ENCODE measurements at places on chromosomes 3 and 15.

GRCh38 chr15:40240619-40241221, 1.9 kb downstream of the PAK6 start:
- DNase-seq, result no peak

DNA sequence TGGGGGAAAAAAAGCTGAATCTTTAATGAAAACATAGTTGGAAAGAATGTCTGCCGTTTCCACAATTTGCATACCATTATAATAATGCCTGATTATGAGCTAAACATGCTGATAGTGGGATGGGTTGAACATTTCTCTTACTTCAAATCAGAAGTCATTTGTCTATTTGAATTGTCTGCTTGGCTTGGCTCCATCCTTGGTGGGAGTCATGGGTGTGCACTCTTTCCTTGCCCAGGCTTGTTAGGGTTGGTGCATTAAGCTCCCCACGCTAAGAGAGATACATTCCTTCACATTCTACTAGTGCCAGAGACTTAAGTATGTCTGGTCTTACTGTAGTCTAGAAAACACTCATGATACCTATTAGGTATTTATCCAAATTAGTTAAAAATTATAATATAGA, 121.4 kb upstream of the RARB start:
- DNase-seq, result no peak

- DNase-seq, result no peak
These were observed 880 bp upstream of the CHRNA7 start for GRCh38 chr15:32029409-32029861.

DNA sequence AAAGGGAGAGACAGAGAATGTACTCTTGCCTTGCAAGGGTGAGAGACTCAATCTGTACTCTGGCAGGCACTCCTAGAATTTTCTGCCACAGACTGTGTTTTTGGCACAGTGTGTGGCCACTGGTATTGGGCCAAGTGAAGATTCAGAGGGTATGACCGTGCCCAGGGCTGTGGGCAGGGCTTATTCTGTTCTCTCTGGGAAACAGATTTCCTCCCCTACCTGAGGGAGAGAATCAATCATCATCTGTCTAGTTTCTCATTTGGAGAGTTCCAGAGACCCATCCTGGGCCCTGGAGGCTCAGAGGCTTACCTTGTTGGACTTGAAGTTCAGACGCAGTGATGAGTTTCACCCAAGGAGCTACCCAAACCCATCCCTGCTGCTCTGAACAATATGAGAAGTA, 28.2 kb downstream of the CSTA start:
- no peak for DNase-seq

GRCh38 chr15:91950631-91951329, 97.3 kb downstream of the SLCO3A1 start:
- no peak for DNase-seq

- DNase-seq, result no peak
These were observed at the start of gene FAM131A for GRCh38 chr3:184337399-184337714. TSS of gene FAM131A (plus strand) at chr3:184337600. CDS start at chr3:184337631, 31 bp downstream.

- DNase-seq, result peak; percentile 42
These were observed 183.5 kb upstream of the EOMES start for GRCh38 chr3:27905625-27906024.

- DNase-seq, result no peak
These were observed 40.5 kb upstream of the SMAD6 start for GRCh38 chr15:66661432-66662096.

DNA sequence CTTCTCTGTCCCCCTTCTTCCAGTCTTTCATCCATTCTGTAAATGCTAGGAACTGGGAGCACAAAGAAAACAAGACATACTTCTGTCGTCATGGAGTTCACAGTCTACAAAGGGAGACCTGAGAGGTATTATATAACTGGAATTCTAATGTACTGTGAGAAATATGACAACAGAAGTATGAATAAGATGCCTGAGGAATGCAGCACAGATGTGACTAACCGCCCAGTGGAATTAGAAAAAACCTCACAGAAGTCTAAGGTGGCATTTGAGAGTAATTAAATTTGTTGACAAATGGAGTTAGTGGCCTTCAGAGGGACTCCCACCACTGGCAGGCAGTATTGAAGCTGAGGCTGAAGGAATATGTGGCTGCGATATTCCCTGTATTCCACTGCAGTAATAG, 168.5 kb upstream of the FAM3D start:
- no peak for DNase-seq

GRCh38 chr3:177421481-177421785, 224.2 kb upstream of the TBL1XR1 start:
- DNase-seq, result no peak

- DNase-seq, result no peak
These were observed 15.7 kb downstream of the GTPBP8 start for GRCh38 chr3:113006359-113007056.

GRCh38 chr15:90585863-90586262, 56.1 kb downstream of the CRTC3 start:
- no peak for DNase-seq

DNA sequence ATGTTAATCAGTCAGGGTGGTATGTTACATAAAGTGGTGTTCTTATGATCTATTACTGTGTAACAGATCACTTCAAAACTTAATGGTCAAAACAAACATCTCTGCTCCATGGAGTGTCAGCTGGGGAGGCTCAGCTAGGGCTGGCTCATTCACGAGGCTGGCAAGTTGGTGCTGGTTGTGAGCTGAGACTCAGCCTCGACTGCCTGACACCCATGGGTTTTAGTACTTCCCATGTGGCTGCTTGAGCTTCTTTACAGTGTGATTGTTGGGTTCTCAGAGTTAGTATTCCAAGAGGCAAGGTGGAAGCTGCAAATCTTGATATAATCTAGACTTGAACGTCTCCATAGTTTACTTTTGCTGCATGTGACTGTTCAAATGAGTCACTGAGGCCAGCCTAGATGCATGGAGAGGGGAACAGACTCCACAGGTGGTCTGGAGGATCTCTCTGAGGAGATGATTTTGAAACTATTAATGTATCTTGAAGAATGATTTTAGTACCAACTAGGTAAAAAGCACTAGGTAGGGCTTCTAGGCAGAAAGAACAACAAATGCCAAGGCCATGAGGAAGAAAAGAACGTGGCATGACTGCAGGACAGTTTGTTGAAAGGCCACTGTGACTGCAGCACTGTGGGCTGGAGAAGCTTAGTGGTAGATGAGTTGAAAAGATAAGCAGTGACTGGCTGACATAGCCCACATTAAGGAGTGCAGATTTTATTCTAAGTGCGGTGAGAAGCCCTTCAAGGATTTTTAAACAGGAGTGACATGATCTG, 281.1 kb upstream of the PROK2 start:
- DNase-seq, result no peak

DNA sequence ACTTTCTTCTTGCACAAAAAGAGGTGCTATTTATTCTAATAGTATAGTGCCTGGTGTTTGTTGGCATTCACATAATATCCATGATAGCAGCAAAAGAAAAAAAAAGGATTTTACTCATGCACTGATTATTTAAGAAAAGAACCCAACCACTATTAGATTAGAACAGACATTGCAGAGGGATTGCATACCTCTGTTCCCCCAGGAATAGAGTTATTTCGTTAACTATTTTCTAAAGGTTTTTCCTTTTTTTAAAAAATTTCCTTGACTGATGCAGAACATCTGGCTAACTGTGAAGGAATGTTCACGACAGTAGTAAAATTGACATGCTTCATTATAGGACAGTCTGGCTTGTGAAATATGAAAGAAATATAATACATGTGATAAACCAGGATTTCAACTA, 136.6 kb upstream of the PTX3 start:
- no peak for DNase-seq

DNA sequence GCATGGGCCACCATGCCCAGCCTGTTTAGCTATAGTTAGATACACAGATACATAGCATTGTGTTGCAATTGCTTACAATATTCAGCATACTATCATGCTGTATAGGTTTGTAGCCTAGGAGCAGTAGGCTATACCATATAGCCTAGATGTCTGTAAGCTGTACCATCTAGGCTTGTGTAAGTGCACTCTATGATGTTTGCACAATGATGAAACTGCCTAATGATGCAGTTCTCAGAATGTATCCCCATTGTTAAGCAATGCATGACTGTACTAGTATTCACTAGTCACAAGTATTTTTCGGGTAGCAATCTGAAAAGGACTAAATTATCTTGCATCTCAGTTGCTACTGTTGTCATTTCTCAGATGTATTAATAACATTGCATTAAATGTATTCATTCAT, 16.0 kb downstream of the PIGB start:
- no peak for DNase-seq

DNA sequence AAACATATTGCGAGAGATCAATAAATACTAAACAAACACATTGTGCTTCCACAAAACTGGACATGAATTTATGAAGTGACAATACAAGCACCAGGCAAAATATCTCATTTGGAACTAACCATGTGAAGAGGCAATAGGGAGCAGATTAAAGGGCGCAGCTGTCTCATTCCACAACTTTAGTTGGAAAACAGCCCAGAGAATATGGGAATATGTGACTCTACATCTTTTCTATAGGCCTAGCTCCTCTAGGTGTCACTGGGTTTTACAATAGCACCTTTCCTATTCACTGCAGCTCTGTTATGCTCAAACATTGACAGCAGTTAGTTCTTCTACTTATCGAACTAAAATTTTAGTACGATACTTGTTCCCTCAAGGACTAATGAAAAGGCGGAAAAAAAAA, 866.3 kb upstream of the GBE1 start:
- no peak for DNase-seq

GRCh38 chr3:195796795-195797194, 14.9 kb downstream of the MUC4 start:
- no peak for DNase-seq

- DNase-seq, result no peak
These were observed 35.2 kb downstream of the MGLL start for GRCh38 chr3:127787071-127787490.

- no peak for DNase-seq
These were observed 49.7 kb upstream of the RBSN start for GRCh38 chr3:15148614-15149013.

DNA sequence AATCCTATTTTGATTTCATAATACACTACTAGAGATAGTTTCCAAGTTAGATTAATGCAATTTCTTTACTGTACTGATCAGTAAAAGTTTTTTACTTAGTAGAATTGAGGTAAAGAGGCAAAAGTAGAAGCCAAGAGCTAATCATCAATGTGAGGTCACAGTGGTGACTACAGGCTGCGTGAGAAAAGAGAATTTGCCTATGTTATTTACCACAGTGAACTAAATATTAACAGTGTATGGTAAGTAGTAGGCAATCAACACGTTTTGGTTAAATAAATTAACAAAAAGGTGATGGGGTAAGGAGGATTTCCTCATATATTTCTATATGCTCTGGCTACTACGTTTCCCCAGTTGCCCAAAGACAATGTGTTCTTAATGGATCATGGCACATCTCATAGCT, 202.2 kb upstream of the CMC1 start:
- DNase-seq, result no peak

DNA sequence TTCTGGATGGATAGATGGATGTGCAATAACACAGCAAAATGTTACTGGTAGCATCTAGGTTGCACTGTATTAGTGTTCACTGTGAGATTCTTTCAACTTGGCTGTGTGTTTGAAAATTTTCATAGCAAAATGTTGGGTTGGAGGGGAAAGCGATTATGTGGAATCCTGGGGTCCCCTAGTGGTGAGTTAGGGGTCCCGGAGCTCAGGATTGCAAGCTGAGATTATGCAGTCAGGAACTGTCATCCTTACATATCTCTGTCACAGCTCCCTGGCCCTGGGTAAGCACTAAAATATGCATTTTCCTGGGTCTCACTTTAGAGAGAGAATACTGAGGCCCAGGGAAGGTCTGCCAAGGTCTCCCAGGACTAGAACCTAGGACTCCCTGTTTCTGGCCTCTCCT, 77.2 kb downstream of the CEMIP start:
- DNase-seq, result no peak

DNA sequence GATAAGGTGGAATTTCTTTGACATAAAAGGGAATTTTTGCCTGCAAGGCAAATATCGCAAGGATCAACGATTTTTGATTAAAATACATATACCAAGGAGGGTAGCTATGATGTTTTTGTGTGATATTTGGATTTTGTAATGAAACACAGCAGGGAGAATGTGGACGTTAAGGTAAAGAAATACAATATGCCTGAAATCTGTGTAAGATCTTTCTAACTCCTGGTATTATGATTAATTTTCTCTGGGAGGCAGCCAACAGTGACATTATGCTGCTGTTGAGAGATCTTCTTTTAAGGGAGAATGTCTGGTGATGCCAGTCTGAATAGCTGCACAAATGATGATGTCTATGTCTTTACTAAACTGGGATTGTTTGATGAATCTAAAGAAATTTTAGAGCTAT, 972.2 kb downstream of the SQOR start:
- no peak for DNase-seq

DNA sequence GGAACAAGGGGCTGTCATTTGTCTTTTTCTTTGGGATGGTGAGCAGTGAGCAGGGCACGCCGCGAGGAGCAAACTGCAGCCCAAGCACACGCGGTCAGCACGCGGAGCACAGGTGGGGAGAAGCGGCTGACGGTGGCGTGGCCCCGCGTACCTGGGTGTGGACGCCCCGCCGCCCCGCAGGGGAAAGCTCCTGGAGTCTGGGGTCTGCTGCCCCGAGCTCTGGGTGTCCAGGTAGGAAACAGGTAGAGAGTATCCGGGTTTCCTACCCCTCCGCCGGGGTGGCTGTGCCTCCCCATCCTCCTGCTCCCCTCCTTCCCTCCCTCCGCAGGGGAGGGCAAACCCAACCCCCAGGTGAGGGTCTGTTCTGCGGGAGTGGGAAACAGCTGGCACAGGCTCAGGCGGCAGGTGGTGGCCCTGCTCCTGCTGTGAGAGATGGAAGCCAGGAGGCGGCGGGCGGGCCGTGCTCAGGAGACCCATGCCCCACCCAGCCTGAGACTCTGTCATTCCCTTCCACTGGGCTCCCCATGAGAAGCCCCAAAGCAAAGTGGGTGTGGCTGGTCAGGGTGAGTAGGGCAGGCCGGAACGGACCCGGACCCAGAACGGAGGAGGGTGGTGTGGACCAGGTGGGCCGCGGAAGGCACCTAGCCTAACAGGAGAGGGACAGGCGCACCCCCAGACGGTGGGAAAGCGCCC, 56.9 kb upstream of the CGNL1 start:
- DNase-seq, result no peak

DNA sequence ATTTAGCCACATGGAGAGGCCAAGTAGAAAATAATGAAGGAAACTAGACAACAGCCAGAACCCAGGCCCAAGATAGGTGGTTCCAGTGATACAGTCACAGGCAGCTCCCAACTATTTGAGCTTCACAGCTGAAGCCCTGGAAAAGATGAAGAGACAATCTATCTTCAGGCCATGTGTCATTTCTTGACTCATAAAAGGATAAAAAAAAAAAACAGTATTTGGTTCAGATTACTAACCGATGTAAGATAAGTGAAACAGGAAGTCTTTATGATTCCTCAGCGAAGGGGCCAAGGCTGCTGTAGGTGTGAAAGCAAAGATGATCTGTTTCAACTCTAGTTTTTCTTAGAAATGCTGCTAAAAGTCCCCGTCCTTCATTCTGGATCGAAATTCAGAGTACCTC, 394.6 kb downstream of the ZNF385D start:
- no peak for DNase-seq

GRCh38 chr3:40476478-40477470, at the start of gene ZNF619:
TSS of gene ZNF619 (plus strand) at chr3:40477122. CDS start at chr3:40477980, 858 bp downstream.
- peak; percentile 60 for DNase-seq

GRCh38 chr15:34582461-34583371, 735 bp downstream of the GOLGA8B start:
- peak; percentile 9 for DNase-seq
